ENCODE measurements at places on chromosomes 5 and 9. TPM values are rescaled to one million over a fixed set of nuclear protein-coding genes. Genes with fewer than 3 reads are reported as not detected.

DNA sequence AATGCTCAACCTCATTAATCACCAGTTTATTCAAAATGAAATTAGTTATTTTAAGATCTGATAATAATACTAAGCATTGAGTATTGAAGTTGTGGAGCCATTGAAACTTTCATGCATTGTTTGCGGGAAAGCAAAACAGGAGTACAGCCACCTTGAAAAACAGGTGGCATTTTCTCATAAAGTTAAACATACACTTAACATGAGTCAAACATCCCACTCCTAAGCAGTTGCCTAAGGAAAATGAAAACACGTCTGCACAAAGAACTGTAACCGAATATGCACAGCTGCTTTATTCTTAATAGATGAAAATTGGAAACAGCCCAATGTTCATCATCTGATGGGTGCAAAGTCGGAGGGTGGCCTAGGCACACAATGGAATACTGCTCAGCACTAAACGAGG is 177.3 kb downstream of the IRX2 start:
- no peak for DNase-seq

GRCh38 chr5:56384186-56384585 is 151.1 kb upstream of the ANKRD55 start:
- DNase-seq = no peak

DNA sequence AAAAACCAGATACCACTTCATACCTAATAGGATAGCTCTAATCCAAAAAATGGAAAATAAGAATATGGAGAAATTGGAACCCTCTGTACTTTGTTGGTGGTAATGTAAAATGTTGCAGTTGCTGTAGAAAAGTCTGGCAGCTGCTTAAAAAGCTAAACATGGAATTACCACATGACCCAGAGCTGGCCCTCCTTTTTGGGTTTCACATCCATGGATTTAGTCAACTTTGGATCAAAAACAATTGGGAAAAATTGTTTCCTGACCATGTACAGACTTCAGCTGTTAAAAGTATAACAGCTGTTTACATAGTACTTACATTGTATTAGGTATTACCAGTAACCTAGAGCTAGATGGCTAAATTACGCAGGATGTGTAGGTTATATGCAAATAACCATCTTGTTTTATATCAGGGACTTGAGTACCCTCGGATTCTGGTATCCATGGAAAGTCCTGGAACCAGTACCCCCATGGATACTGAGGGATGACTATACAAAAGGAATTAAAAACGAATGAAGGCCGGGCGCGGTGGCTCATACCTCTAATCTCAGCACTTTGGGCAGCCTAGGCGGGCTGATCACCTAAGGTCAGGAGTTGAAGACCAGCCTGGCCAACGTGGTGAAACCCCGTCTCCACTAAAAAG is 15.8 kb downstream of the DNAJA1 start:
- no peak for DNase-seq

DNA sequence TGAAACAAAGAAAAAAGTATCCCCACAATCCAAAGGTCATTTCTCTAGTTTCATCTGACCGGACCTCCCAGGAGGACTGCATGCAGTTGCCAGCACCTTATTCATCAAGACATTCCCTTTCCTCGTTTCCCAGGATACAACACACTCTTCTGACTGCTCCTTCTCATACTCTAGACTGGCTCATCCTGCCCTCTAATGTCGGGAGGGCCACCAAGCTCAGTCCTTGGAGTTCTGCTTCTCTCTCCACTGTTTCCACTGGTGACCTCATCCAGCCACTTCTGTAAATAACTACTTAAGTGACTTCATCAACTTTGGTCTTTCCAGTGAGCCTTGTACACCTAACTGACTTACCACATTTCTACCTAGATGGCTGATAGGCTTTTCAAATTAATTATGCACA is 179.1 kb downstream of the EPB41L4A start:
- no peak for DNase-seq

- DNase-seq = no peak
These were observed 41.1 kb upstream of the CCNH start for GRCh38 chr5:87453801-87454200.

GRCh38 chr9:114805670-114806525 is at the start of gene TNFSF15:
TSS of gene TNFSF15 (minus strand) at chr9:114806039. CDS start at chr9:114806012, 27 bp downstream.
- no peak for DNase-seq

DNA sequence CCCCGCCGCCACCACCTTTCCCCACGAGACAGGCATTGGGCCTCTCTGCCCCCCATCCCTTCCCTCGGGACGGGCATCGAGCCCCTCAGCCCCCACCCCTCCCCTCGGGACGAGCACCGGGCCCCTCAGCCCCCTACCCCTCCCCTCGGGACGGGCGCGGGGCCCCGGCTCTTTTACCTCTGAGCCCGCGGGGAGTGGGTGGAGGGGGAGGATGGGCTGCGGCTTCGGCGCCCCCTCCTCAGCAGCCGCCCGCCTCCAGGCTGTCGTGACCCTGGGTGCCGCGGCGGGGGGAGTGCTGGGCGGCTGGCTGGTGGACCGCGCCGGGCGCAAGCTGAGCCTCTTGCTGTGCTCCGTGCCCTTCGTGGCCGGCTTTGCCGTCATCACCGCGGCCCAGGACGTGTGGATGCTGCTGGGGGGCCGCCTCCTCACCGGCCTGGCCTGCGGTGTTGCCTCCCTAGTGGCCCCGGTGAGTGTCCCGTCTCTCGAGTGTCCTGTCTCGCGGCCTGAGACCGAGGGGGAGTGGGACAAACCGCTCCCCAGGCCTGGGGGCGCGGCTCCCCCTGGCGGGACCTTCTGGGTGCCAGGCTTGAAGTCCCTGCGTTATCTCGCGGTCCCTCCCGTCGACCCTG is 791 bp downstream of the SLC2A8 start:
- DNase-seq = no peak

DNA sequence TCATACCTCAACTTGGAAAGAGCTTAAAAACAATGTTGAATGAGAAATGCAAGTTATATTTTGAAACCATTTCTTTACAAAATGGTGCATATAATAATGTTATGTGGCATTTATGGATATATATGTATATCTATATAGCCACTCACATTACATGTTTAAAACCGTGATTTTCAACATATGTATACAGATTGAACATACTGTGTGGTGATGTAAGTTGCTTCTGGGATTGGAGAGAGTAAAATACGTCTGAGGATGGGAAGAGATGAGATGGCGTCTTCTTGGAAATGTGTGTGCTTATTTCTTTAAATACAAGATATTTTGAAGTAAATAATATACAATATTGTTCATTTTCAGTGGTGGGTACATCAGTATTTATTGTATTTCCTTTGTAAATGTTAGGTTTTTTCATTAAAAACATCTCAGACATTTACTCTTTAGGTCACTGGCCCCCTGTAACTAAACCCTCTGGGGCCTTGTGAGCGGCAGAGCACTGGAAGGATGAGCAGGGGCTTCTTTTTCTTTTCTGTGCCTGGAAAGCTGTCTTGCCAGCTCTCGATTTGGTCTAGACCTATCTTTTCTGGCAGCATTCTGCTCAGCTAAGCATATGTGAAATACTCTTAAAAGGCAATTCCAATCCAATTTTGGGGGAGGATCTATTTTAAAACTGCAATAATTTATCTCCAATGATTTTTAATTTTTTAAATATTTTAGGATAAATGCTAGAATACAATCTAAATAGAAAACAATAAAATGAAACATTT is 42.8 kb upstream of the HMHB1 start:
- DNase-seq = no peak

- DNase-seq = no peak
These were observed 13.5 kb upstream of the DRD1 start for GRCh38 chr5:175457466-175457865.

DNA sequence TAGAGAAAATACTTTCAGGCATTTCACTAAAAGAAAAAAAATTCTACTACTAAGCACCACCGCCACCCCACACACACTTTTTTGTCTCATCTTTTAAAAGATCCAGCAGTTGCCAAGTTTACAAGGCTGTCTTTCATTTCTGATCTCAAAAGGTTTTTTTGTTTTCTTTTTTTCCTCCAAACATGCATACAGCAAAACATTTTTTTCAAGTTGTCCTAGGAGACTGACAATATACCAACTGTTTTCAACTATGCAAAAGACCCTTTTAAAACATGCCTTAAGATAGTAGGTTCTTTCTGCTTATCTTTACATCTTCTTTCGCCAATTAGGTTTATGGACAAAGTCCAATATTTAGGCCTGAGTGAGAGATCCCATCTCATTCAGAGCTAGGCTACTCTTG is 65.2 kb downstream of the HMHB1 start:
- DNase-seq = no peak

DNA sequence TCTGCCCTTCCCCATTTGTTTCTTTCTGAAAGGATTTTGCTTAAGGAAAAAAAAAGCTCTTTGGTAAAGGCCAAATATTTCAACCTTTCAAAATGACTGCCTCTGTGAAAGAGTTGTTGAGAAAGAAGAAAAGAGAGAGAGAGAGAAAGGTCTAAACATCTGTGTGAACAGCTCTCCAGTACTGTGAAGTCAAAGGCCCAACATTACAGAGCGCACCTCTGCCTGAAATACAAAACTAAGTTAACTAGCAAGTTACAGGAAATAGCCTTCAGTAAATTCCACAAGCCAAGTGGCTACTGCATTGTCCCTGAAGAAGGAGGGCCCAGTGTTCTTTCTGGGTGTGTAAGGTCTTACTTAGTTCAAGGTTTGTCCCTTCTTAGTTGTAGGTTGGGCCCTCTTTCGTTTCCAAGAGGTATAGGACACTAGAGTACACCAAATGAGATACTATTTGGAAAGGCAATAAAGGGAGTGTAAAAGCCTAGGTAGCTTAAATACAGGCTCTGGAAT is 104.4 kb downstream of the THBS4 start:
- DNase-seq = no peak

Gene NR6A1
- total RNA-seq = 0.99 TPM

Gene BHMT2
- total RNA-seq = 3.0 TPM

Gene CHSY3
- total RNA-seq = 9.6 TPM

Gene LCP2
- 10.2 TPM for total RNA-seq

Gene P4HA2
- 88.9 TPM for total RNA-seq

Gene AIF1L
- total RNA-seq = 8.1 TPM

Gene ALDOB
- total RNA-seq = not detected

All from skin of body (tissue), 3 donors.